ENCODE measurements at places on chromosomes 7 and 10. TPM values are rescaled to one million over a fixed set of nuclear protein-coding genes. Genes with fewer than 3 reads are reported as not detected.

The CFAP58 gene
- not detected for total RNA-seq

GRCh38 chr10:64846700-64847099 is 1325.5 kb downstream of the REEP3 start:
- DNase-seq, result no peak

DNA sequence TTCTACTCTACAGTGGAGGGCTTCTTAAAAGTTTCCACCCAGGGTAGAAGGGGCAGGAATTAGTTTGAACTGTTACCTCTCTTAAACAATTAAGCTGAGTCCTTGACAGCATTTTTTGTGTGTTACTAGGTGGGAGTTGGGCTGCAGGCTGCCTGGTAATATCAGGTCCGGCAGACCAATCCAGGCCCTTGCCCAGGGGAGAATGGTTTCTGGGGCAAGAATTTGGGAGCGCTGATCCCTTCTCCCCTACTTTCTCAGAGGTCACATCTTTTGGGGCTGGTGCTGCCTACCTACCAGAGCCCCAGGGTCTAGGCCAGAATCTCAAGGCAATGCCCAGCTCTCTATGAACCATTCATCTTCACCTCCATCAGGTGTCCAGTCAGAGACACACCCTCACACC is 1.6 kb downstream of the PPRC1 start:
- no peak for DNase-seq

GRCh38 chr10:74975758-74976157 is 135.7 kb upstream of the SAMD8 start:
- DNase-seq, result no peak

DNA sequence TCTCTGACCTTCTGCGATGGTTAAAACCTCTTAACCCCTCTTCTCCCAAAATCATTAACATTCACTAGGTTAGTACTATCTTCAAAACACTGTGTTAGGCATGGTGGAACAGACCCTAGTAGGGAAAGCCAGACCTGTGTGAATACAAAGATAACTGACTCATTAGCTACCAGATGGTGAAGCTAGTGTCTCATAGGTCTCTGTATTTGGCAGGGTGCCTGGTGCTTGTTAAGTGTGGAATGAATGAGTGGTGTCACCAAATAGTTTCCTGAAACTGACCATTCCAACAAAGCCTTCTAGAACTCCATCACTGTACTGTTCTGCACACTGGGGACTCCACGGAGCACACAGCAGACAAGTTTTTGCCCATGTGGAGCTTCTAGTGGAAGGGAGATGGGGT is 27.7 kb upstream of the TM9SF3 start:
- DNase-seq, result peak; percentile 58

DNA sequence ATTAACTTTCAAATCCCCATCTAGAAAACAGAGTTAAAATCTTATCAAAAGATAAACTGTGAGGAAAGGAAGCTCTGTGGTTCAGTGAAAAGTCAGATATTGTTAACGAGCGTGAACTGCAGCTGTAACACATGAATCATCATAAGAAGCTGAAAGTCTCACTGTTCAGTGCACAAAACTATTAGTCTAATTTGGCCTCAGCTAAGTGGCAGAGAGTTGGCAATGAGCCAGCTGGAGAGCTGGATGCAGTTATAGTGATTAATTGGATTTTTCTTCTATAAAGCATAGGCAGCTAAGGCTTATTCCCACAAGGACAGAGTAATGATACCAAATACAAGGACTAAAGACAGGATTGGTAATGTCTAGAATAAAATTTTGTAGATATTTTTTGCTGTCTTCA is 101.1 kb upstream of the ABCB5 start:
- DNase-seq, result peak; percentile 84

DNA sequence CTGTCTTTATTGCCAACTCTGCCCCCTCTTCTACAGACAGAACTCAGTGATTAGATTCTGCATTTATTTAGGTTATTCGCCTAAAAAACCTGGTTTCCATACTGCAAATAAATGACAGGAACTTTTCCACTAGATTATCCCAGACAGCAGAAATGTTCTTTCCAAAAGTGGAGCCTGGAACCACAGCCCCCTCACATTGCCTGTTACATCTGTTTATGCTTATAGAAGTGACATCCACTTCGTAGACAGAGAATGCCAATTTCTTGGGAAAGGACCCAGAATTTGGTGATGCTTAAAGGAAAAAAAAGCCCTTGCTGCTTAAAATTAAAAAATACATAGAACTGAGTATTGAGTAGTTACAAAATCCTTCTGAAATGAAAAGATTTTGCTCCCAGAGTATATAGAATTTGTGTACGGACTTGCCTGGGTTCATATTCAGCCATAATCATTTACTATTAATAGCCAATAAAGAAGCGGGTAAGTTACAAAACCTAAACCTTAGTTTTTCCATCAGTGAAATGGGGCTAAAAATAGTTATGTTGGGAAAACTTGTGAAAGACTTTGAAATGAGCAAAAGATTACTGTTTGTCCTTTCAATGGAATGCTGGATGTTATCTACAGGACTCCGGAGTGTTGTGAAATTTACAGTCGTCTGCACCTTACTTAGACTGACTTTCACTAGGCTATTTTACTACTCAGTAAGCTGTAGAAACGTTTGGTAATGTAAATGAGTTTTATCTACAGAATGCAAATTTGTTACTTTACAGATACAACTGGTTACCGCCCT is 1.1 kb upstream of the PPP1R9A start:
- no peak for DNase-seq

Data from Caki2 (cell line).